ENCODE measurements at places on chromosomes 13 and 19.
A peak's percentile ranks its signal among the peaks of the same experiment; 100 is the strongest.

DNA sequence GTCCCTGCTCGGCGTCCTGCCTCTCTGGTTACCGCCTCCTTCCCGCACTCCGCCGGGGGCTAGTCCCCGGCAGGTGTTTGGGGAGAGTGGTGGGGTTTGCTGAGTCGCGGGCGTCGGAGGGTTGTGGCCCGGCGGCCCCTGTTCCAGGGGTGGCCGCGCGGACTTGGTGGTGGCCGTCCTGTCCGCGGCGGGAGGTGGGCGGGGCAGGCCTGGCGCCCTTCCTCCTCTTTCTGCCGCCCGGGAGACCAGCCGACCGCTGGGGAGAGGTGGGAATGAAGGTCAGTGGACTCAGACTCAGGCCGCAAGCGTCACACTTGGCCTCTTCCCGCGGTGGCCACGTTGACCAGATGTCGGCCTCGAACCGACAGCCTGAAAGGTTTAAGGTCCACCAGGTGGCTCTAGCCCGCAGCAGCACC is 61.8 kb downstream of the ZNF723 start:
- DNase-seq, result no peak

- no peak for DNase-seq
These were observed 15.0 kb upstream of the ZNF527 start for GRCh38 chr19:37355901-37356300.

DNA sequence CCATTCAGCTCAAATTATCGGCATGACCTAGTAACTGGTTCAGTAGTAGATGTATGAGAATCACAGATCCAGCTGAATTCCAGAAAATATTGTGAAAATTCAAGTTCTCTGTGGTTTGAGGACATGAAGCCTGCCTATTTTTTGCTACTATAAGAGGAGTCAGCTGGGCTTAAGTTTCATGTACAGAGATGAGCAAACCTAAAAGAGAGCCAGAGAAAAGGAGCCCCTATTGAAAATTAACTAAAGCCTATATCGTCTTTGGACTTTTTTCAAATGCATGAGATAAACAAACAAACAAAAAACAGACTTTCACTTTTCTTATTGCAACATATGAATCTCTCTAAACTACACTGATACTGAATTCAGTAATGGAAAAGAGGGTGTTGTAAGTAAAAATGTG is 106.8 kb upstream of the SPRY2 start:
- no peak for DNase-seq

- no peak for DNase-seq
These were observed 314.2 kb downstream of the OLFM4 start for GRCh38 chr13:53342623-53343360.

GRCh38 chr13:37601648-37602440 is 3.3 kb upstream of the POSTN start:
- DNase-seq, result no peak

- DNase-seq, result peak; percentile 57
These were observed 964 bp downstream of the SPINT2 start for GRCh38 chr19:38265213-38265861.

- no peak for DNase-seq
These were observed 131.5 kb downstream of the IER2 start for GRCh38 chr19:13281567-13282291.

Data from GDM1 (cell line).